ENCODE measurements at places on chromosomes 13 and 19. TPM values are rescaled to one million over a fixed set of nuclear protein-coding genes. Genes with fewer than 3 reads are reported as not detected.

ZNF480 gene
- total RNA-seq: 3.7 TPM

ELL gene
- total RNA-seq: 20.6 TPM

C19orf47 gene
- 12.9 TPM for total RNA-seq

XRCC1 gene
- 33.9 TPM for total RNA-seq

ZNF256 gene
- total RNA-seq: 1.6 TPM

KIR3DL1 gene
- not detected for total RNA-seq

CDADC1 gene
- 1.6 TPM for total RNA-seq

TNFSF13B gene
- total RNA-seq: not detected

KIR2DL3 gene
- total RNA-seq: not detected

IGSF23 gene
- total RNA-seq: not detected

Measured in hair follicular keratinocyte (primary cell).